Stimulated activated CD4-positive, alpha-beta T cell treated with anti-CD3 and anti-CD28 coated beads, Interleukin-12 subunit alpha, Interleukin-12 subunit beta, amount 100 ng/mL, for 24 hours (primary cell): ENCODE measurements at places on chromosomes 5 and 9.
A peak's percentile ranks its signal among the peaks of the same experiment; 100 is the strongest.

DNA sequence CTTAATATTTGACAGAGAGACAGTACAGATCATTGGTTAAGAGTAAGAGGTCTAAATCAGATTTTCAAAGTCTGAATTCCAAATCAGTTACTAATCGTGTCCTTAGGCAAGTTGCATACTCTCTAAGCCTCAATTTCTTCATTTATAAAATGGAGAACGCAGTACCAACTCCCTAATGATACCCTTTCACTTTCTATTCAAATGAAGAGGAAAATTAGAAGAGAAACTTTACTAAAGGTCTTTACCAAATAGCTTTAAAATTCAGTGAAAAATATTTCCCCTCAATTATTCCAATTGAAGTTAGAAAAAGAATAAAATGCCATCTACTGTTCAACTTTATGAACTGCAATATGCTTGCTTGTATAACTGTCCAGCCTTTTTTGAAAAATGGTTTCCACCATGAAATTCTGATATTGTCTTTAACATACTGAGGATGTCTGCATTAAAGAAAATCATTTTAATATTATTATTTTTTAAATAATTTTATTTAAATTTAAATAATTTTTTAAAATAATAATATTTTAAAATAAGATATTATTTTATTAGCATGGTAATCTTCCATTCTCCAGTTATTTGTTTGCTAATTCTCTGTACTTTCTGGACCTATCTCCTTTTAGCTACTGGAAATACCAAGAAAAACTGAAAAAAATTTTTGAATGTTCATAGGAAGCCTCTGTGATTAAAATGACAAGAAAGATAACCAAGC is 36.0 kb downstream of the POC5 start:
- no peak for DNase-seq

DNA sequence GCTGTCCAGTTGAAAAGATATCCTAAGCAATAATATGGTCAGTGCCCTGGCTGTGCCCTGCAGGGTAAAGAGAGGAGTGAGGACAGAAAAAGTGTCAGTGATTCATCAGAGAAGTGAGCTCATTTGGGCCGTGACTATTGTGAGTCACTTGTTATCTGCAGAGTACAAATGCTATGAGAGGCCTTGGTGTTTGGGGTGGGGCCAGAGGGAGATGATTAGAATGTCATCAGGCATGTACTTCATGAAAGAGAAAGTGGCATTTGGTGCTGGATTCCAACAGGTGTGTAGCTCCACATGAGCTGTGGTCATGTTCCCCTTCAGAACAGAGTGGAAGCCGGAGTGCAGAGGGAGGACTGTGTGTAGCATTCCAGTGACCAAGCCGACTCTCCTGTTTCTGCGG is 174.1 kb downstream of the KDM4C start:
- DNase-seq, result peak; percentile 13

DNA sequence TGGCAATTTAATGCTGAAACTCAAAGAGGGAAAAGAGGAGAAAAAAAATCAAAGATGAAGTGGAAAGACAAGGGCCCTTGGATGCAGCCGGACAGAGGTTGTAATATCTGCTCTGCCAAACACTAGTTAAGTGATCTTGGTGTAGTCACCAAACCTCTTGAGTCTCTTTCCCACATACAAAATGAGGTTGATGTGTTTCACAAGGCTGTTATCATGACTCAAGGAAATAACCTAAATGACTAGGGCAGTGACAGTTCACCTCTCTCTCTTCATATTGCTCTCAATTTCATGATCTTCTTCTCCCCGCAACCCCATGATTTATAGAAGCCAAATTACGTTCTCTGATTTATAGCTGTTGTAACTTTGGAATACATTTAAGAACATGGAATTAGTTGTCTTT is 44.9 kb downstream of the PIK3R1 start:
- DNase-seq, result no peak

DNA sequence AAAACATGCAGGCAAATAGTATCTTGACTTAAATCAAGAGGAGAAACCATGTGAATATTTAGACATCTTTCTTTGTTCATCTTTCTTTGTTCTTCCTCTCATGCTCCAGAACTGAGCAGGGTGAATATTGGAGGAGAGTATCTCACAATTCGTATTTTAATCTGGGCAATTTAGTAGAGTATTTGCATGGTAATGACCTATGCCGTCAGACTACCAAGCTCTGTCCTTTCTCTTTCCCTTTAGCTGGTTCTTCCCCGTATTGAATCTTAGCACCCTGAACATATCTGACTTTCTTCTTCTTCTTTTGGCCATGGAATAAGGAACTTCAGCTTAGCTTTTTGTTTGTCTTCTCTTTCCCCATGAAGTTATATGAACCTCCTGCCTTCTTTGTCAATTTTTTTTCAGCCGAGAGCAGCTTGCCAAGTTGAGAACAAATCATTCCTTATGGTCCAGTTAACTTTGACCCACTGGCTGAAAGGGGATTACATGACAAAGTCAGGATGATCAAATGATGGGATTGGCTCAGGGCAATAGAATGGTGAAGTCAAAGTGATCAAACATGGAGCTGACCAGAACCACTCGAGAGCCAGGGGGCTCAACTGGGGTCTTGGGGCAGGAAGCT is 95.8 kb downstream of the DAPK1 start:
- DNase-seq, result no peak

DNA sequence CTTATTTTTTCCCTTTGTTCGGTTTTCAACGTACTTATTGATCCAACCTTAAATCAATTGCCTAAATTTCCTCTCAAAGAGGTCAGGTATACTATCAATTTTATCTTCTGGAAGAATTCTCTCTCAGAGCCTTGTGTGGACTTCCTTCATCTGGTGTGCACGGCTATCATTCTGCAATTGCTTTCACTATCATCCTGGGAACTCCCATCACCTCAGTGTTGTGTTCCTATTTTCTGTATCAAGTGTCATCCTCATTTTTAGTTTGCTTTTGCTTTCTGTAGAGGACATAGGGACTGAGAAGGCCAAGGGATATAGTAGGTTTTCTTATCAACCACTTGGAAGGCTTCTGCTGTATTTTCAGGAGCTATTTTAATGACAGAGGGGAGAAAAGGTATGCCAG is 11.3 kb downstream of the STOM start:
- no peak for DNase-seq

GRCh38 chr5:96320797-96321196 is 112.3 kb downstream of the PCSK1 start:
- DNase-seq, result no peak

GRCh38 chr9:126162611-126163381 is 163.8 kb upstream of the MVB12B start:
- DNase-seq, result no peak

- DNase-seq, result no peak
Measured at GRCh38 chr5:10304932-10305331, 2.8 kb downstream of the CMBL start.

GRCh38 chr5:177605667-177606066 is 5.7 kb downstream of the B4GALT7 start:
- DNase-seq, result no peak

DNA sequence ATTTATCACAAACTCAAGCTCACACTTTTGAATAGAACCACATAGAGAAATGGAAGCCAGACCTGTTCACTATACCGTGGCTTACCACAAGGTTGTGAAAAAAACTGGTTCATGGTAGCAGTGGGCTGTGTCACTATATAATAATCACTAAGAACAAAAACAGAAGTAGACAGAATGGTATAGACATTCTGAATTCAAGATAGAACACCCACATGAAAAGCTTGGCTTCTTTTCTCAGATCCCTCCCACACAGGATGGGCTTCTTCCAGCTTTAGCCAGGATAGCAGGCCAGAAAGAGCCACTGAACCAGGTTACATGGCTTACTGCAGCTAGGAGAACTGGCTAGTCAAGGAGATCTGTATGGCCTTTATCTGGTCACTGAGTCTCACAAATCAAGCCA is 6.1 kb upstream of the NRG2 start:
- no peak for DNase-seq

GRCh38 chr9:85522459-85523092 is 219.2 kb downstream of the AGTPBP1 start:
- DNase-seq, result peak; percentile 17

- DNase-seq, result no peak
Measured at GRCh38 chr5:8871446-8871845, 674.4 kb downstream of the SEMA5A start.

GRCh38 chr5:146048994-146049703 is 56.2 kb downstream of the PLAC8L1 start:
- no peak for DNase-seq

DNA sequence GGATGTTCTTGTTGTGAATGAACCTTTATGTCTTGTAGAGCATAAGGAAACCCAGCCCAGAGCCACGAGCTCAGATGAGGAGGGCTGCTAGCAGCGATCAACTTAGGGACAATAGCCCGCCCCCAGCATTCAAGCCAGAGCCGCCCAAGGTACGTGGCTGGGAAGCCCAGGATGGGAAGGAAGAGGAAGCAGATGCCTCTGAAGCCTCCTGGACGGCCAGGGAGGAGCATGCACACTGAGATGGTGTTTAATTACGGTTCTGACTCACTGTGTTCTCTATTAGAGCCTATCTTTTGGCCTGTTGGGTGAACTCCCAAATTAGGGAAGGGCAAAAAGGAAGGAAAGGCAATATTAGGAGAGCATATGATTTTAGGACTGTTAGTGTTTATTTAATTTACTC is 75.3 kb downstream of the TJP2 start:
- no peak for DNase-seq

- DNase-seq, result no peak
Measured at GRCh38 chr5:102286476-102286875, 9.6 kb downstream of the SLCO4C1 start.

- DNase-seq, result no peak
Measured at GRCh38 chr5:166431456-166431855, 1860.0 kb upstream of the WWC1 start.

DNA sequence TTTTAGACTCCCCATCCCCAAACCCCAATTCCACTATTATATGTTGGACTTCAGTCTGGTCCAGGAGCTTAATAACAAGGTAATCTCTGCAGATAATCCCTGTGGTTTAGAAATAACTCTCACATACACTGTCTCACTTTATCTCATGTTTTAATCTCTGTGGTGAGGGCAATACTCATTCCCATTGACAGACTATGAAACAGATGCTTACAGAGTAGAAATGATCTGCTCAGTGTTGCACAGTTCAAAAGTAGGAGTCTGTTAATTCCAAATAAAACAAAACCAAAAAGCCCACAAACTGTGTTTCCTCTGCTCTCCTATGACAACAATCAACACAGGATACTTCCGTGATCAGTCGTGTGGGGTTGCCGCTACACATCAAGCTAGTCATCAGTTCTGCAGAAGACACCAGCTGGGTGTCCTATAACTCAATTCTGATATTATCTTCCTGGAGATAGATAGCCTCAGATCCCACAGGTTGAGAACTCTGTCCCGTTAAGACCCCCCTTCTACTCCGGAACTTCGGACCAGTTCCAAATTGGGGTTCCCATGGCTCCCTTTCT is 26.3 kb upstream of the FANCC start:
- no peak for DNase-seq

- no peak for DNase-seq
Measured at GRCh38 chr9:109341561-109341960, 20.7 kb upstream of the EPB41L4B start.

- DNase-seq, result no peak
Measured at GRCh38 chr9:116096853-116097252, 56.7 kb upstream of the PAPPA start.

DNA sequence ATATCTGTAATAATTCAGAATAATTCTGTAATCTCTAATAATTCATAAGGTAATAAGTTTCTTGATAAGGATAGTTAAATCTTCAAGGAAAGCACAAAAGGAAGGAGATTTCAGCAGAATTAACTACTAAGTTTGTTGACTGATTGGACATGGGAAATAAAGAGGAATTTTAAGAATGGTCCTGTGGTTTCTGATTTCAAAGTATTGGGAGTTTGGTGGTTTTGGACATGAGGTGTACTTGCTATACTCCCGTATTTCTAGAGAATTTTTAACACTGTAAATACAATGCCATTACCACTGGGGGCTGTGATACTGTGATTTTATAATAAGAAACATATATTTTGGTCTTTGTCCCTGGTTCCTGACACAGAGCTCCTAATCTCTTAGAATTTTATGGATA is 123.9 kb downstream of the UNC13B start:
- no peak for DNase-seq

DNA sequence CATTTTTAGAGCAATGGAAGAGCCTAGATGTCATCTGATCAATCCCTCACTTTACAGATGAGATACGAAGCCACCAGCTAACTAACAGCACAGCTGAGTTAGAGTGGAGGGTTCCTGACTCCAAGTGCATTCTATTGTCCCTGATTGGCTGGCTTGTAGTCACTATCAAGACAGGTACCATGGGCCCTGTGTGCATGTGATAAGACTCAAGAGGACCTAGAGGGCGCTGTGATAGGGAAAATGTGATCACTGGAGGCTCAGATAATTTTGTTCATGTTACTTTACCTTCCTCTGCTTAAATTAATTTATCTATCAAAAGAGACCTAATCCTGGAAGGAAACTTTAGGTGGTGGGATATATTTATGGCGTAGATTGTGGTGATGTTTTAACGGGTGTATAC is 19.5 kb upstream of the SNAPC3 start:
- no peak for DNase-seq

- DNase-seq, result no peak
Measured at GRCh38 chr9:129141066-129142041, 30.1 kb downstream of the PTPA start.

- DNase-seq, result no peak
Measured at GRCh38 chr5:68266457-68266856, 50.9 kb downstream of the PIK3R1 start.

DNA sequence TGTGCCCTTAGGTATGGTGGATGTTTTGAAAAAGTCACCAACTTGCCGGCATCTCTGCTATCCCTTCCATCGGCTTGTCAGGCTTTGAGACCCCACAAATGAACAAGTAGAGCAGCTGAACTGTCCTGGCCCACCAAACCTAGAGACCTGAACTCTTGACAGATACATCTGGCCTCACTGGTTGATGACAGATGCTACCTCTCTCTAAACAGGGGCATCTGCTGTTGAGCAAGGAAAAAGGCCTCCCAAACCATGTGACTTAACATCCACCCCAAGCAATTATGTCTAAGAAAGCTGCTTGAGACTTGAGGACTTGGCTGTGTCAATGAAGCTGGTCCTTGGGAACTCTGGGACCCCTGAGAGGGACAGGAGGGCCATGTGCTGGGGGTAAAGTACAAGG is 2.3 kb downstream of the CCNI2 start:
- no peak for DNase-seq

- no peak for DNase-seq
Measured at GRCh38 chr9:94920420-94921091, 194.1 kb downstream of the AOPEP start.

GRCh38 chr5:136656811-136657210 is 291.5 kb upstream of the TRPC7 start:
- no peak for DNase-seq

DNA sequence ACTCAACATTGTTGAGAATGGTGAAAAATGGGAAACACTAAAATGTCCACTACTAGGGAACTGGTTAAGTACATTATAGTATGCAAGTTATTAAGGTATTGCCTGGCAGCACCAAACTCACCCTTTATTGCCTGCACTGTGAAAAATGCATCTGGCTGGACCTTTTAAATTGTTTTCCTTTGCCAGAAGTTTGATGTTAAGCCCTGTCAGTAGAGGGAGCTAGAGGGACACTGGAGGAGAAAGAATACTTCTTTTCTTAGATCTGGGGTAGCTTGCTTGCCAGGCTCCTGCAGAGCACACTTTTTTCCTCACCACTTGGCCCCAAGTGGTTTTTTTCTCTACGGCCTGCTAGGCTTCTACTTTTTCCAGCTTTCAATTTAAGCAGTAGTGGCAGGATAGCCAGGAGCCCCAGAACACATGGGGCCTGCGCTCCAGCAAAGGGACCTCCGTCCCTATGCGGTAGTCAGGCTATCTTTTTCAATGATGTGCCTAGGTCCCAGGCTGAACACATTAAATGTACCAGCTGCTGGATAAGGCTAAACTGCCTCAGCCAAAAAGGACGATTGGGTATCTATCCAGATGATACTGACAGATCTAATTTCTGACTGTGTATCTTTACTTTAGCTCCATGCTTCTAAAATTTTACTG is 8.0 kb upstream of the HABP4 start:
- DNase-seq, result no peak
